ENCODE measurements at places on chromosomes 2 and 18.

DNA sequence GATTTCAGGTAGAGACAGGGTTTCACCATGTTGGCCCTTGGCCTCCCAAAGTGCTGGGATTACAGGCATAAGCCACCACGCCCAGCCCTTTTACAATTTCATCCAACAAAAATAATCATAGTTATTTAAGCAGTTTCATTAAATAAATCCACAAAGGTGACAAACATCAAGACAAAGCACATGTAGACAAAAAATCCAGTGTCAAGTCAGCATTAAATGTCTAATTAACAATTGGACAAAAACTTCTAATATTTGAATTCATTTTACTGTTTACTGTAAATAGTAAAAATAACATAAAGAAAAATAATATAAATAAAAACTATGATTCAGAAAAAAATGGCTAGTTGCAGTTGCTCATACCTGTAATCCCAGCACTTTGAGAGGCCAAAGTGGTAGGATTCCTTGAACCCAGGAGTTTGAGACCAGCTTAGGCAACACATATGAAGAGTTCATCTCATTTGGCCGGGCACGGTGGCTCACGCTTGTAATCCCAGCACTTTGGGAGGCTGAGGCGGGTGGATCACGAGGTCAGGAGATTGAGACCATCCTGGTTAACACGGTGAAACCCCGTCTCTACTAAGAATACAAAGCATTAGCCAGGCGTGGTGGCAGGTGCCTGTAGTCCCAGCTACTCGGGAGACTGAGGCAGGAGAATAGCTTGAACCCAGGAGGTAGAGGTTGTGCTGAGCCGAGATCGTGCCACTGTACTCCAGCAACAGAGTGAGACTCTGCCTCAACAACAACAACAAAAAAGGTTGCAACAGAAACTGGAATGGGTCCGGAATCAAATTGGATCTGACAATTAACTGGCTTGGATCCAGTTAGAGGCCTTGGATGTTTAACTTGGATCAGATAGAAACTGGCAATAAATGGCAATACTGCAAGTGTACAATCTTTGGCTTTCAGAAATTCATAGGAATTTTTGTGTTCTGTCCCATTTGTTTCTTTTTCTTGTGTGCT is 56.9 kb upstream of the MAT2A start:
- no peak for DNase-seq

- no peak for DNase-seq
Observed at GRCh38 chr2:207202645-207203044, 36.9 kb upstream of the KLF7 start.

DNA sequence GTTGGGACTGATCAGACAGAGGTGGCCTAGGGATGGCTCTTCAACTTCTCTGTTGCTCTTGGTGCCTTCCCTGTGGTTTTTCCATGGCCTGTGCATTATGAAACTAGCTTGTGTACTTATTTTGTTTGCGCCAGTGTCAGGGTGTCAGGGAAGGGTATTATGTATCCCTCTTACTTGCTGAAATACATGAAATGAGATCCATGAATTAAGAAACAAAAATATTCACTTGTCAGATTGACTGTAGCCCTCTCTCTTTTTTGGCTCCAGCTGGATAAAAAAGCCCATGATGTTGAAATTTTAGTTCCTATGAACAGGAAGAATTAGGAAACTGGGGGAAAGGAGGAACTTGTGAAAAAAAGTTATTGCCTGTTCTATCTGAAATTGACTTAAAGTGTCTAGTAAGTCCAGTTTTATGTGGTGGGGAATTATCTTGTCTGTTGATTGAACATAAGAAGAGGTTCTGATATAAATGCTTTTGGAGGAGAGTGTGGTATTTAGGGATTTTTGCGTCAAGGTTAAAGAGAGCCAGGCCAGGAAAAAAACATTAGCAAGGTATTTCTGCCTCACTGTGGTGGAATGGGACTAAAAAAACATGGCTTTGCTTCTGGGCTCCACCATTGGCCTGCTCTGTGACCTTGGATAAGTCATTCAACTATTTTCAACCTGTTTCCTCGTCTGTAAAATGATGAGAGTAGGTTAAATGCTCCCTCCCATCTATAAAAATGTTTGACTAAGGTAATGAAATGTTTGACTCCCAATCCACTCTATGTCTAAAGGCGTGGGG is 12.0 kb downstream of the UGP2 start:
- DNase-seq: peak; percentile 95

GRCh38 chr2:219533930-219534661 is 9.5 kb downstream of the CHPF start:
- DNase-seq: no peak

DNA sequence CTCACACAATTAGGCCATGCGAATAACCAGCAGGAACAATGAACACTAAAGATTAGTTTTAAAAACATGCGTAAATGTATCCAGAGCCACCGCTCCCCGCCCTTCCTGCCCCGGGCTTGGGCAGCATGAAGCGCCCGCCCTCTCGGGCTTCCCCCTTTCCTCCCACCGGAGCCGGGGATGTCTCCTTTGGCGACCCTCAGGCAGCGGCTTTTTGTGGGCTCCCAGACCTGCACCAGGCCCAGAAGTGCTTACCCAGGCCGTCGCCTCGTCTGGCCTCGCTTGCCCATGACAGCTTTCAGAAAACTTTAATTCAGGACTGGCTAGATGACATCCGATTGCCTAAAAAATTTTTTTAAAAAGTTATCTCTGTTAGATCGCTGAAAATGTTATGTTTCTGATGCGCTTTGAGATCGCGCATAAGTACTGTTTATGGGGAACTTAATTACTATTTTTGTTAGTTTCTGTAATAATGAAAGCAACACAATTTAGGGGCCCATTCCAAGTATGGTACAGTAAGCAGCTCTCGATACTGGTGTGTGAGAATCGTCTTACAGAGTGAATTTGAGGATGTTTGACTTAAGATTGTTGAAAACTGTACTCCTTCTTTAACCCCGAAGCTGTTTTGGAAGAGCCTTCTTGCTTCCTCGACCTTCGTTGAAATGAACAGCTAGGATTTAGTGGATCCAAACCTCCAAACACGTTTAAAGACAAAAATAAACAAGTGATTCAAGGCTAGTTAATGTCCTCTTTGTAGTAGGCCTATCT is 1.1 kb downstream of the MAP3K20 start:
- peak; percentile 24 for DNase-seq

GRCh38 chr2:238859636-238860347 is 11.9 kb downstream of the TWIST2 start:
- no peak for DNase-seq

DNA sequence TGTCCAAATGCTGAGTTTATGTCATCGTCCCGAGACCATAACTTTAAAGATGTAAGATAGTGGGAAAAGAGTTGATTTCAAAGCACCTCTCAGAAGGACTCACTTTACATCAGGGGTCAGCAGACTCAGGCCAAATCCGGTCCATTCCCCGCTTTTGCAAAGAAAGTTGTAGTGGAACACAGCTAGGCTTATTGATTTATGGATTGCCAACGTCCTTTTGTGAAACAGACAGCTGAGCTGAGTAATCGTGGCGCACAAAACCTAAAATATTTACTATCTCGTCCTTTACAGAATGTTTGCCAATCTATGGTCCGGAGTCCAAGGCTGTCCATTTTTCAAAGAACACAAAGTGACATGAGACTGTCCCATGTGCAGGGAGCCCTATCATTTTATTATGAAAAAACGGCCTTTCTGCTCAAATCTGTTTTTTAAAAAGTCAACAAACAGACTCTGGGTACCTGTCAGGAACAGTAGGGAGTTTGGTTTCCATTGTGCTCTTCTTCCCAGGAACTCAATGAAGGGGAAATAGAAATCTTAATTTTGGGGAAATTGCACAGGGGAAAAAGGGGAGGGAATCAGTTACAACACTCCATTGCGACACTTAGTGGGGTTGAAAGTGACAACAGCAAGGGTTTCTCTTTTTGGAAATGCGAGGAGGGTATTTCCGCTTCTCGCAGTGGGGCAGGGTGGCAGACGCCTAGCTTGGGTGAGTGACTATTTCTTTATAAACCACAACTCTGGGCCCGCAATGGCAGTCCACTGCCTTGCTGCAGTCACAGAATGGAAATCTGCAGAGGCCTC is at the start of gene IL1RN:
TSS of gene IL1RN (plus strand) at position 754 of the 801 bp plus-strand sequence. CDS start at position 781, 27 bp downstream.
- peak; percentile 98 for DNase-seq

- DNase-seq: no peak
Observed at GRCh38 chr2:145543155-145543554, 1023.2 kb upstream of the ZEB2 start.

GRCh38 chr2:217790195-217790594 is 212.6 kb downstream of the TNS1 start:
- DNase-seq: peak; percentile 63

- peak; percentile 58 for DNase-seq
Observed at GRCh38 chr2:232013701-232014353, 52.3 kb downstream of the DIS3L2 start.

GRCh38 chr2:236340251-236340650 is 76.0 kb upstream of the ASB18 start:
- DNase-seq: no peak

- DNase-seq: no peak
Observed at GRCh38 chr2:18924886-18925285, 335.5 kb upstream of the NT5C1B start.

DNA sequence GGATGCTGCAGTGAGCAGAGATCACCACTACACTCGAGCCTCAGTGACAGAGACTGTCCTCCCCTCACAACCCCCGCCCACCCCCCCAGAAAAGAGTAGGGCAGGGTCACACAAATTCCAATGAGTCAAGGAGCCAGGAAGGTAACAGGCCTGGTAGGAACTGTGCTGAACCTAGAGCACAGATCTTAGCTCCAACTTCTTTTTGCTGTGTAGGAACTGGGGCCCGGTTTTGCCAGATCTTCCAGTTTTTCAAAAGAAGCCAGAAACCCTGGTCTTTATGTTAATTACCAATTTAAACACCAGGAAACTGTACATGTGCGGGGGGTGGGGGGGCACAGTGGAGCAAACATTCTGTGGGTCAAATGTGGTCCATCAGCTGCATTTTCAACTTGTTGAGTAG is 71.0 kb downstream of the PRPF40A start:
- DNase-seq: no peak
